ENCODE measurements at places on chromosomes 3 and 15.

DNA sequence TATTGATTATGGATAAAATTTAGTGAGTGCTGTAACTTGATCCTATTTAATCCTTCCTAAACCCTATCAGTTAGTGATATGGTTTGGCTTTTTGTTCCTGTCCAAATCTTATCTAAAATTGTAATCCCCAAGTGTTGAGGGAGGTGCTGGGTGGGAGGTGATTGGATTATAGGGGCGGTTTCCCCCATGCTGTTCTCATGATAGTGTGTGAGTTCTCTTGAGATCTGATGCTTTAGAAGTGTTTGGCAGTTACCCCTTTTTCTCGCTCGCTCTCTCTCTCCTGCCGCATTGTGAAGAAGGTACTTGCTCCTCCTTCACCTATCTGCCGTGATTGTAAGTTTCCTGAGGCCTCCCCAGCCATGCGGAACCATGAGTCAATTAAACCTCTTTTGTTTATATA is 134.0 kb upstream of the SUCLG2 start:
- no peak for DNase-seq

DNA sequence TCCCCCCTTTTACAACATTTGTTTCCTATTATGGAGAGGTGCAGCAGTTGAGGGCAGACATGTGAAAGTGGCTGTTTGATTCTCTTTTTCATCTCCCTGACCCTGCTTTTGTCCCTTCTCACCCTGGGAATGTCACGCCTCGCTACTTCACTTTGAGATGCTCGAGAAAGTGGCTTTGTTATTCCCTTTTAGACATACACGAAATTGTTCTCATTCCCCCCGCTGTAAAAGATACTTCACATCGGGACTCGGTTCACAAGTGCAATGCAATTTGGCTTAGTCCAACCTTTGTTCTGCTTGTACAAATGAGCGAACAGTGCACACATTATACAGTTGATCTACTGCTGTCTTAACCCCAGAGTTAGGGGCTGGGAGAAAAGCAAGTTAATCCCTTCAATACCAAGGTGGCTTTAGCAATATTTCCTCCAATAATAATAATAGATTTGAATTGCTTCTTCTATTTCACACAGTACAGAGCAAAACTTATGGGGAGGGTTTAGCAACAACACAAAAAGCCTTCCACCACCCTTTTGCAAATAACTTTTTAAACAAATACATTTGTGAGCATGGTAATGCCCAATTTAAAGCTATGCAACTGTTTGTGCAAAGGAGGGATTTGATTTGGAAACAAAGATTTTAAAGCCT is 5.7 kb upstream of the FOXB1 start:
- DNase-seq: no peak

GRCh38 chr15:100537331-100537730 is 8.6 kb upstream of the CERS3 start:
- DNase-seq: no peak

DNA sequence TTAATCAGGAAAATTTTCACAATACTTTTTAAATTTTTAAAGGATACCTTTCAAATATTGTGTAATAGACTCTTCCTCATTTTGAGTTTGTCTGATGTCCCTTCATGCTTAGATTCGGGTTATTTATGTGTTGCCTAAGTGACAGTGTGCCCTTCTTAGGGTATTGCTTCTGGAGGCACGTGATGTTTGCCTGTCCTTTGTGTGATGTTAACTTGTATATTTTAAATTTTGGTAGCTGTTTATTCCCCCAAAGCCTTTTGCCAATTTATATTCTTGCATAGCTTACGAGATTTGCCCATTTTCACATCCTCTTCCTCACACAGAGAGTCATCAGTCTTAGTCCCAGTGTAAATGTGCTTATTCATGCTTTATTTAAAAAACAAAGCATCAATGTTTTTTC is 433.1 kb downstream of the EPHB1 start:
- no peak for DNase-seq

DNA sequence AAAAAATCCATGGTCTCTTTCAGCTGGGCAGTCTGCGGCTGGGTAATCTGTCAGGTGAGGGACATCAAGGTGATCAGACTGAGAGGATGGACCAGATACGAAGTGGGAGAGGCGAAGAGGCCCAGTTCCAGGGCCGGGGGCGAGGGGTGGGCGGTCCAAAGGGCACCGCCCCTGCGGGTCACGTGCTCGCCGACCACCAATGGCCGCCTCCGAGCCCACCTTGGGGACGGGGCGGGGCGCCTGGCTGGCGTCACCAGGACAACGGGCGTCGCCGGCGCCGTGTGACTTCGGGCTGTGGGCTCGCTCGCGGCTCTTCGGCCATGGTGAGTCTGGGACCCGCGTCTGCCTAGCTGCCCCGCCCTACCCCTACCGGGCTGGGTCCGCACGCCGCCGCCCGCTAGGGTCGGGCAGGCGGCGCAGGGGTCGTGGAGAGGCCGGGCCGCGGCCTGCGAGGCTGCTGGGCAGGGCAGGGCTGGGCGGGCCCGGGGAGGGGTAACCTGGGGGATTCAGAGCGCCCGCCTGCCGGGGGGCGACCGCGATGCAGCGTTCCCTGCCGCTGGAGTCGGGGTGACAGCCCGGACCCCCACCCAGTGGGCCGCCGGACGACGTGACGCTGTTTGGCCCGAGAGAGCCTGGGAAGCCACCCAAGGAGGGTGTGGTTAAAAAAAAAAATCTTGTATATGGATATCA is at the start of gene FBXL2:
FBXL2 (plus strand) TSS at position 250 of the 690 bp plus-strand sequence; CDS start at position 321, 71 bp downstream.
- peak; percentile 69 for DNase-seq

- peak; percentile 34 for DNase-seq
These were observed 39.7 kb downstream of the NBEAL2 start for GRCh38 chr3:47019201-47019600.

GRCh38 chr3:51498876-51499738 is 708 bp downstream of the DCAF1 start:
- DNase-seq: peak; percentile 96

- DNase-seq: no peak
These were observed 59.2 kb downstream of the CDIN1 start for GRCh38 chr15:36638671-36639070.

GRCh38 chr3:196948442-196949284 is 6.3 kb upstream of the NCBP2 start:
- DNase-seq: peak; percentile 23

DNA sequence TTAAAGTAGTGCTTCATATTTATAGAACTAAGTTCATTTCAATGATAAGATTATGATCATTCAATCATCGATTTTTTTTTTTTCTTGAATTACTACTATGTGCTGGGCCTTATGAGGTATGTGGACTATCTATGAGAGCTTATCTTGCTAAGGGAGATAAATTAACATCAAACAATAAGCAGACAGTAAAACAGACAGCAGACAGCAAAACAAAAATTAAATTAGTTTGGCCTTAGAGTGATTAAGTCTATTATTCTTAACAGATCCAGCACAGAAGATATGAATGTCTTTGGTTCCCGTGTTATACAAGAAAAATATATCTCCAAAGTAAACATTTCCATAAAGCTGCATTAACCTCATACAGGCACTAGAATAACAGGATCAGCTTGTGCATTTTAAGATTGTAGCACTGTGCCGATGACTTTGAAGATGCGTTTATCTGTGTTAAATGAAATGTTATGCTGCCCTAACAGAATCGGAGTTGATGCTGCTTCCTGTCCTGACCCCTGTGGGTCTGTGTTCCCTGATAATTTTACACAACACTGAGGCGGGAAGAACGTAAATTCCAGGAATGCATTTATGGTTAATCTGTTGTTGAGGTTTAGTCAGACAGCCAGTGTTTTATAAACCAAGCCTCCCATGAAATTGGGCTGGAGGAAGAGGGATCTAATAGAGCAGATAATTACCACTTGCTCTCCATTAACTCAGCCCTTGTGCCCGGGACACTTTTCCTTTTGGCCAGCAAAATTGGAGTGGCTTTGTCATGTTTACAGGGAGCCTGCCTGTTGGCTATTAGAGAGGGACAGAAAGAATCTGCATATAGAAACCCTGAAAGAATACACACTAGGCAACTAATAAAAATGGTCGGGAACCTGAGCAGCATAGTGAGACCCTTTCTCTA is 80.8 kb downstream of the GHSR start:
- DNase-seq: no peak

- DNase-seq: no peak
These were observed 32.3 kb downstream of the PRR20G start for GRCh38 chr3:127255516-127255915.

GRCh38 chr3:133209871-133210550 is 171.8 kb downstream of the TMEM108 start:
- DNase-seq: peak; percentile 15

GRCh38 chr3:70780790-70781189 is 468.4 kb upstream of the MDFIC2 start:
- DNase-seq: no peak

GRCh38 chr3:189570916-189571315 is 60.3 kb upstream of the TP63 start:
- no peak for DNase-seq

GRCh38 chr15:69402816-69403215 is 11.3 kb upstream of the KIF23 start:
- DNase-seq: peak; percentile 57

GRCh38 chr3:195403244-195403643 is 39.6 kb downstream of the ACAP2 start:
- DNase-seq: no peak

DNA sequence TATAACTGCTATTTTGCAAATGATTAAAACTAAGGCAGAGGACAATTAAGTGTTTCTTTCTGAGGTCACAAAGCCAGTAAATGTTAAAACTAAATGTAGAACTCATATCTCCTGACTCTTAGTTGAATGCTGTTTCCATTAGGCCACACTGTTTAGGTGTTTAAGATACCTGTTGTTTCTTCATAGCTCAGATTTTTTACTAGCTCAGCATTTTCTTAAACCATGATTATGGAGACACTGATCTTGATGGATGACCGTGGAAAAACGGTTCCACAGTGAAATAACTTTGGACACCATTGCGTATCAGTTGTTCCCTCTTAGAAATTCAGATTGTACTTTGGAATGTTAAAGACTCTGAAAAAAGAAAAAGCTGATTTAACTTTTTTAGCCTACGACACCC is 177.5 kb downstream of the TCF12 start:
- DNase-seq: no peak

DNA sequence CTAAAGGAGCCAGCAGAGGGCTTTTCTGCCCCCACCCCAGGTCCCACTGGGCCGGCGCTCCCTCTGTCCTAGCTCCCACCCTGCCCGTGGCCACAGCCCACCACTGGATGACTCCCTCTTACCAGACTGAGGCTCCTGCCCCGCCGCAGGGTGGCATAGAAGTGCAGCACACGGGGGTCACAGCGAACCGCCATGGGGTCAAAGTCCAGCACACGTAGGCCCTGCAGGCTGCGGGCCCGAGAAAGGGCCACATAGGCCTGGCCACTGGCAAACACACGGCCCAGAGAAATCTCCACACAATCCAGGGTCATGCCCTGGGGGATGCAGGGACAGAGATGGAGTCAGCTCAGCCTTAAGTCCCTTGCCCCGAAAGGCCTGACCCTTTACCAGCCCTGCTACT is 9.0 kb downstream of the PIF1 start:
- DNase-seq: no peak

- peak; percentile 67 for DNase-seq
These were observed 38.2 kb upstream of the GOLGA8B start for GRCh38 chr15:34621675-34622074.

DNA sequence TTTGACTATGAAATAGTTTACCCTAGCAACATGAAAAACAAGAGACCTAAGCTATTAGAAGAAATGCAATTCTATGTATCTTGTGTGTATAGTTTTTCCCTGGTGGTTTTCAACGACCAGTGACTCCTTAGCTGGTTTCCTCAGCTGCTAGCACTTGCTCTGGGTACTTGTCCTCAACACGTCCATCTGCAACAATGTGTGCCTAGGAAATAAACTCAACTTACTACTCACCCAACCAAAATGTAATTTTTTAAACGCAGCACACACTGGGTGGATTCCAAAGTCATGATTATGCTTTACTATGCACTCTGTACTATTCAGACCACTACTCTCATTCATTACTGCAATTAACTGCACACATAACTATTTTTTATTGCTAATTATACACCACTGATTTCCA is 31.0 kb downstream of the CPA3 start:
- no peak for DNase-seq

DNA sequence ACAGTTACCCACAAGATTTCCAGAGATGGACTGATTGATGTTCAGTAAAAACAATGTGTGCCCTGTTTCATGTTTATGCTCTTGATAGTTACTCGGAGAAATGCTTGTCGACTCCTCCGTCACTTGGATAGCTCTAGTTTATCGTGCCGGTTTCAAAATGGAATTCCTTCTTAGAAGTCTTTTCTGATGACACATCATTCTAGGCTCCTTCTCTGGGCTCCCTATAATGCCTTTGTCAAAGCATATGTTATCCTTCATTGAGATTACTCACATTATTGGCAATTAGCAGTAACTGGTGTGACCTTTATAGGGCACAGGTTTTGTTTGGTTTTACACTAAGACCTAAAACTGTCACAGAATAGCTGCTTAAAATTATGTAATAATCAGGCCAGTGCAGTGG is 201.8 kb downstream of the CNTN6 start:
- no peak for DNase-seq

GRCh38 chr3:23455084-23455483 is 252.0 kb downstream of the UBE2E2 start:
- peak; percentile 86 for DNase-seq

DNA sequence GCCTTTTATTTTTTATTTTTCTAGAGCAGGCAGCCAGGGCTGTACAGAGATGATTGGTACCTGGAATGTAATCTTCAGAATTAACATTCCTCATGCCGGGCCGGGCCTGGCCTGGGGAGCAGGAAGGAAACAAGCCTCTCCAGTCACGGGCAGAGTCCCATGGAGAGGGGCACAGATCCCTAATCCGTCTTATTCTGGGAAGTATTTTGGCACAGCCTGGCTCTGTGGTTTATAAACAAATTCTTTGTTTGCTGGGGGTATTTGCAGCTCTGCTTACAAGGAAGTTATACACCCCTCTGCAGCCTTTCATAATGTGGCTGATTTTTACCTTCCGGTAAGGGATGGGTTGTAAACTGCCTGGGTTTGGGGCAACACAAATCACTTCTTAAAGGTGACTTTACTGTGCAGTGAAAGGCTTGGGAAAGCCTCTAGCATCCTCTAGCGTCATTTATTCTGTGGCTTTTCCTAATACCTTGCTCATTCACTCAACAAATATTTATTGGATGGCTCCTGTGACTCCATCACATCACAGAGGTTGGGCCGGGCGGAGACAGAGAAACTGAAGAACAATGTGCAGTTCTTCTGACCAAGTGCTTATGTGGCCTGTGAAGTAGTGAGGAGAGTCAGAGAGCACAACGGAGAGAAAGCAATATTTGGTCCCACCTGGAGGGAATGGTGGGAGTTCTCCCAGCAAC is 2.7 kb downstream of the SLC6A20 start:
- no peak for DNase-seq

DNA sequence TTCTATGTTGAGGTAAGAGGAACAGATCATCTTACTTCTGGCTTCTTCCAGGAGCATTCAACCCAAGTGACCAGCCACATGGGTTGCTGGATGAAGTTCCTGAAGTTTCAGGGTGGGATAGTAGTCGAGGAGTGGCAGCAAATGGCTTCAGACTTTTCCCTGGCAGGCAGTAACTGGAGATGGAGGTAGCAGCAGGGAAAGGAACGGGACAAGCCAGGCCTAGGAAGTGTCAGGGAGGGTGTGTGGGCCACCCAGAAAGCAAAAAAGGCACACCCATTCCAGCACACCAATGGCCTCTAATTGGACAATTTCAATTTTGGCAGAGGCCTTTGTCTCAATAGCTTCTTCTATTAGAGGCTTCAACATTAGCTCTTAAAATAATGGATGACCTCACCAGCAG is 498.6 kb upstream of the ATP11B start:
- DNase-seq: no peak

GRCh38 chr3:114428044-114428595 is 134.3 kb downstream of the TIGIT start:
- DNase-seq: no peak

Data from GM23248 (cell line).